Nephron progenitor cell (in vitro differentiated cells): ENCODE measurements at places on chromosomes 12 and 14.
A peak's percentile ranks its signal among the peaks of the same experiment; 100 is the strongest.

GRCh38 chr14:31717294-31718085 lies 156.3 kb downstream of the NUBPL start:
- DNase-seq, result no peak
- H3K36me3 ChIP-seq, result peaks cover 22% of the 10 kb centered on the region

GRCh38 chr14:91035855-91036254 lies 24.6 kb downstream of the RPS6KA5 start:
- H3K27me3 ChIP-seq, result no peaks in the 10 kb centered on the region
- H3K27ac ChIP-seq, result no peak overlapping the region
- no peak for DNase-seq
- peaks cover 5% of the 10 kb centered on the region for H3K4me1 ChIP-seq
- H3K4me3 ChIP-seq, result no peak overlapping the region

DNA sequence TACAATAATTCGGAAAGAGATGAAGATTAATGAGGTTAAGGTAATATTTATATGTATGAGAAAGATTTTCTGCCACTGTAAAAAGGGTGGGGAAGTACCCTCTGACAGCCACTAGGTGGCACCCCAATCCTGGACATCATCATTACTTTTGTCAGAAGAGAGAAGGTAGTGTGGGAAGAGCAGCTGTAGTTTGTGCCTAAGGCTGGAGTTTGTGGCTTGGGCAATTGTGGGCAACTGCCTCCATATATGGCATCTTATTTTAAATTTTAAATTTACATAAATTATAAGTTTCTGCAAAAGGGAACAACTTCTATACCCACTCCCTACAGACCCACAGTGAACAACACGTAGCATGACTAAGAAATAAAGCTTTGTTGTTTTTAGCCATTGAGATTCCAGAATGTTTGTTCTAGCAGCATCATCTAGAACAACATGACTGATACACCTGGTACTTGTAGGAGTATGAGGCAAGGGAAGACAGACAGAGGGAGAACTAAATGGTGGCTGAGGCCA lies 34.4 kb upstream of the SYCP3 start:
- no peak overlapping the region for H3K27ac ChIP-seq
- H3K4me3 ChIP-seq, result no peak overlapping the region
- H3K36me3 ChIP-seq, result no peaks in the 10 kb centered on the region
- H3K27me3 ChIP-seq, result no peaks in the 10 kb centered on the region
- peak; percentile 54 for DNase-seq
- no peaks in the 10 kb centered on the region for H3K4me1 ChIP-seq

DNA sequence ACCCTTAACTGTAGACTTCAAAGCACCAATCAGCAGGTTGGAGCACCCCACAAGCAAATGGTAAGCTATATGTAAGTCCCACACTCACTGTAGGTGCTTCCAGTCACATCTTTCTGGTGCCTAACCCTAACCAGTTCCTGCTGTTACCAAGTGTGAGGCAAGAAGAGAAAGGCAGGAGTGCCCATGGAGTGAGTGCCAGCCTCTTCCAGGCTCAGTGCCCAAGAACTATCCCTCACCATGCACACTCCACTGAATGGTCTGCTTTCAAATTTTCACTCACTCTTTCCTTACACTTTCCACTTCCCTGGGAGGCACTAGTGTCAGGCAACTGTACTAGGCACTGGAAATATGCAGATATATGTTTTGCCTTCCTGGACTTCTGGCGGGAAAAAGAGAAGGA lies 62.2 kb upstream of the ZDHHC17 start:
- H3K27ac ChIP-seq, result no peak overlapping the region
- H3K4me3 ChIP-seq, result no peak overlapping the region
- no peaks in the 10 kb centered on the region for H3K36me3 ChIP-seq
- H3K4me1 ChIP-seq, result peaks cover 49% of the 10 kb centered on the region
- H3K27me3 ChIP-seq, result no peaks in the 10 kb centered on the region

- H3K27me3 ChIP-seq, result peaks cover 4% of the 10 kb centered on the region
- H3K27ac ChIP-seq, result no peak overlapping the region
- peaks cover 4% of the 10 kb centered on the region for H3K36me3 ChIP-seq
- H3K4me3 ChIP-seq, result no peak overlapping the region
Observed at GRCh38 chr12:91922139-91922538, 223.5 kb downstream of the BTG1 start.
